ENCODE measurements at places on chromosomes 4 and X.

- DNase-seq = no peak
Observed at GRCh38 chr4:126526335-126526734, 1106.4 kb upstream of the INTU start.

DNA sequence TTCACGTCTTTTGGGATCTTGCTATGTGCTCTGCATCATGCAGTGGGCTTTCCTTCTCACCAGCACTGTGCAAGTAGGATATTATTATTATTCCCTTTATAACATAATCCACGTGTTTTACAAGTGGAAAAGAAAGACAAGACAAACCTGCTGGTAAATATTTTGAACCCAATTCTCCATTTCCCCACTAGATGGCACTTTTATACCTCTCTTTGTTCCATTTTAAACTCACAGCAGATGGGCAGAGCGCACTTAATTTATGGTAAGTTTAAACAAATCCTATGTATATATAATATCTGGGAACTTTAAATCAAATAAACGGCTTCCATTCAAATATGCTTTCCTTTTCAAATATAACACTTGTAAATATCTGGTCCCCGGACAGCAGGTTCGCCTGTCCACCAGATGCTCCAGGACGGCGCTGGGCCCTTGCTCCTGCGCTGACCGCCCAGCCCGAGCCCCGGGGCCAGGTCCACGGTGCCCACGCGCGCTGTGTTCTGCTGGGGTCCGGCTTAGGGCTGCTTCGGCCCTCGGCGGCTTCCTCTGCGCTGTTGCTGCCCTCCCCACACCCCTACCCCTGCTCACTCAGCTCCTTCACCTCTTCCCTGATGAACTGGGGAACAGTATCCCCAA is 31.1 kb downstream of the F11 start:
- DNase-seq = no peak

DNA sequence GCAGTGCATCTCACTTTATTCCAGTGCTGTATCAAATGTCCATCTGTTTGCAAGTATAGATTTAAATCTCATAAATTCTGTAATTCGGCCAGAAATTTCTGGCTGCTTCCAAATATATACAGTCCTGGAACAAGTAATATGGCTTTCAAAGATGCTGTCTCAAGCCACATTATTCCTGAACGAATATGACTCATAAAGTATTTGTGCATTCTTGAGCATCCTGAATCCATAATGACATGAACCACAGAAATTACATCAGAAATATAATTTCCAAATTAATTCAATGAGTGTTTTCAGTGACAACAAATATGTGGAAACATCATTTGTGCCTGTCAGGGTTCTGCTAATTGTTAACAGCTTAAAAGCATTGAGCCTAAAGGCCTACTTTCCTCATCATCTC is 140.9 kb upstream of the HPGD start:
- DNase-seq = no peak

DNA sequence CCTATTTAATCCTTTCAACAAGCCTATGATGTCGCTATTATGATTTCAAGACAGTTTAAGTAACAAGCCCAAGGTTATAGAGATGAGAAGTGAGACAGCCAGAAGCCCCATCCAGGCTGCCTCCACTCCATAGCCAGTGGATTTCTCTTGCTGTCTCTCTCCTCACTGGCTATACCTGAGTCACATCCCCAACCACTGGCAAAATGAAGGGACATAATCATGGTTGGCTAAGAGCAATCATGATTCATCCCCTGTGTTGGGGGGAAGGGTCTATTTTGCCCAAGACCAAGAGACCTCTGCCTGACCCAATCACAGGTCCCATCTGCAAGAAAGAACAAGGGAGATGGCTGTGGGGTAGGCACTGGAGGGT is 334.9 kb upstream of the GATB start:
- DNase-seq = no peak

- DNase-seq = no peak
Observed at GRCh38 chr4:156242390-156242789, 288.7 kb upstream of the CTSO start.

DNA sequence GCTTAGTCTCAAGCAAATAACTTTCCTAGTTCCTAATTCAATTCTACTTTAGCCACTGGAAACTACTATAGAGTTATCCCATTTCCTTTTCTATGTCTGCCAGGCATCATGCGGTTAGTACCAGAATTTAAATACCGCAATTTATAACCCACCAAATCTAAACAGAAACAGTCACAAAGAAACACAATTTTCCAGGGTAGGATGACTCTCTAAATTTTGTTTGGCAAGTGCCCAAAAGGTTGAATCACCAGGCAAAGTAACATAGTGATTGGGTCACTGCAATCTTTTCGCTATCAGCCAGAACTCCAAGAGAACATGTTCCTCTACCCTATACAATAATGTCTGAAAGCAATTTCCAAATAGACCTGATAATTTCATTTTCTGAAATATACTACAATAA is 240.2 kb upstream of the GRIA3 start:
- DNase-seq = no peak

- peak; percentile 3 for DNase-seq
Observed at GRCh38 chrX:102832661-102833060, 104.4 kb upstream of the RAB40AL start.

DNA sequence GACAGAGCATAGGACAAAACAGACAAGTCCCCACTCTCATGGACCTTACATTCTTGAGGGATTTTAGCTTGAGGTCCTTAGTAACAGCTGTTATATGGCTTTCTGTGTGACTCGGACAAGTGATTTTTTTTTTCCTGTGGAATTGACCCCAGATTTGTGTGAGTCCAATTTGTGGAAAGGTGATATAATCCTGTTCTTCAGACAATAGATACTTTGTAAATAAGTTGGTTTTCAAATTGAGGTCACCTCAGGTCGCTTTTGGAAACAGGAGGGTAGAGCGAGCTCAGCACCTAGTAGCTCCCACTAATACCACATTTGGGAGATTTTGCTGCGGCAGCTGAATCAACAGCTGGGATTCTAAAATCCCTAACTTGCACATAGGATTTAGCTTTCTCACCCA is 1008.8 kb downstream of the ADGRL3 start:
- no peak for DNase-seq

DNA sequence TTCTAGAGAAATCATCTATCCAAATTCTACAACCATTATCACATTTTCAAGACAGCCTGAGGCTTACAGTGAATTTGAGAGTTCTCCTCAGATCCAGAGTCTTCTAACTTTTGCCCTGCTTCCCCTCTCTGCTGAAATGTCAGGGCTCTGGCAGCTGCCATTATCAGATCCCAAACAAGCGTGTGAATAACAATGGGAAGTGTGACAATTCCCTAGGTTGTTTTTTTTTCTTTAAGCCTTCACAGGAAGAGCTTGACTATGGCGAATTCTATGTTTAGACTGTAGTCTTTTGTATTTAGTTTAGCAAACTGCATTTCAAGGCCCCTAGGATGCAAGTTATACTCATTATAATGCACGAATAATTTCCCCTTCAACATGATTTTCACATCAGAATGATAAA is 61.3 kb upstream of the KDR start:
- DNase-seq = no peak

DNA sequence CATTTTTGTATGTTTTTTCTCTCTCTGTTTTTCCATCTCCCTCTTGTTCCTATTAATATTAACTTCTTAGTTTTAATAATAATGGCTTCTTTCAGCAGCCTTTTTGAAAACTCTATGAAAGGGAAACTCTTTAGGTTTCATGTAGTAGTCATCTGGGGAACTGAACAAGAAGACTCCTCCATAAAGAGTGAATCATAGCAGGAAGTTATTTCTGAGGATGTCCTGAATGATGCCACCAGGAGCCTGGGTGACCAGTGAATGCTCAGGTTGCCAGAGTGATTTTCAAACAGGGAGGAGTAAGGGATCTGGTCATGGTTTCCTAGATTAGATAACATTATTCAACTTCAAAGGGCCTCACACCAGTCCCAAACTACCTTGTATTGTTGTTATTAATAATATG is 212.8 kb upstream of the PDE5A start:
- no peak for DNase-seq

- no peak for DNase-seq
Observed at GRCh38 chr4:2290974-2291704, 29.2 kb upstream of the MXD4 start.

DNA sequence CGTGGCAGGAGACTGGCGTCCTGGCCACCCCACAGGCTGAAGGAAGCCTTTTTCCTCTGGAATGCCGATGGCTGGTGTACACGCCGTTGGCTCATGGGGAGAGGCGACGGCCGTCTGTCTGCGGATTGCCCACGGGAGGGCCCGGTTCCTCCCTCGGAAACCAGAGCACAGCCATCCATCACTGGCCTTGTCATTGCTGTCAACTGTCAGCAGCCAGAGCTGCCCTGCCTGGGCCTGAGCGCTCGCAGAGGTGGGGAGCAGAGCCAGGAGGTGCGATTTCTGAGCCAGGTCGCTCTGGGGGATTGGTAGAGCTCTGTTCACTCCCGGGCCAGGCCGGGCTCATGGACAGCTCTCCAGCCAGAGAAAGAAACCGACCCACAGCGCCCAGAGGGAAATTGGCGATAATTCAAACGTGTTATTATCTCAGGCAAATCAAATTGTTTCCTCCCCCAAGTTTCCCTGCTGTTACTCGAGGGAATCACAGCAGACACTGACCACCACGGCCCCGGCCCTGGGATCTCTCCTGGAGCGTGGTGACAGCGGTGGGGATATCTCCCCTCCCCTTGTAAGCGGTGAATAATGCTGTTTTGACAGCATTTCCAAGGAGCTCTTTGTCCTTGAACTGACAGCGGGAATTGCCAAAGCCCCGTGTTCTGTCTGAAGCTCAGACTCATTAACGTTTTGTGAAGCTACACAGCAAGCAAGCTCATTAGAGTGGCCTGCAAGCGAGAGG is 220.9 kb upstream of the PSAPL1 start:
- no peak for DNase-seq

- no peak for DNase-seq
Observed at GRCh38 chr4:7367864-7368277, 66.9 kb downstream of the PSAPL1 start.

DNA sequence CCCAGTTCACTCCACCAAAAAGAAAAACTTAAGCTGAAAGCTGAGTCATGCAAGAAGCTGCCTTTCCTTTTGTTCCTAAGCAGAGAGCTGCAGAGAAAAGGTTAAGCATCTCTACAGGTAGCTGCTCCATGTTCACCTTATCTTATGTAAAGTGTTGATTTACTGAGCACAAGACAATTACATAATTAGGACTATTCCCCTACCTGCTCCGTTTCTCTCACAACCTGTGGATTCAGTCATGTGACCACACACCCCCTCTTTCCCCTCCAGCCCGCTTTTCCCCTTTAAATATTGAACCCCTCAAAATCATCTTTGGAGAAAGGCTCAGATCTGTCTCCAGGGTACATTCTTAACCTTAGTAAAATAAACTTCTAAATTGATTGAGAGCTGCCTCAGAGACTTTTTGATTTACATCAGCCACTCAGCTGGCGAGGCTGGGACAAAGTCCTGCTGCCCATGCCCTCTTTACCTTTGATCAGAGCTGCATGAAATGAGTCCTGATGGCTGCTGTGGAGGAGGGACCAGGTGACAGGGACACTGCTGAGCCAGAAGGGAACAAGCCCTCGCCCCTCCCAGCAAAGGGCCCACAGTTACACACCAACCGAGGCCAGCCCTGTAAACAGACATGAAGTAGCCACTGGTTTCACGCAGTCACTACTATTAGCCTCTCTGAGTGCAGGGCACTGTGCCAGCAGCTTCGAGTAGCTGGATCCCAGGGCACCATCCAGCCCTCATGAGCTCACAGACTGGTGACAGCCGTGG is 53.9 kb upstream of the C4orf50 start:
- no peak for DNase-seq

GRCh38 chrX:14039344-14039743 is 9.7 kb upstream of the GEMIN8 start:
- peak; percentile 28 for DNase-seq

- DNase-seq = no peak
Observed at GRCh38 chr4:26803211-26803861, 57.3 kb upstream of the STIM2 start.

GRCh38 chr4:143344041-143344440 is 7.4 kb downstream of the GAB1 start:
- DNase-seq = no peak

DNA sequence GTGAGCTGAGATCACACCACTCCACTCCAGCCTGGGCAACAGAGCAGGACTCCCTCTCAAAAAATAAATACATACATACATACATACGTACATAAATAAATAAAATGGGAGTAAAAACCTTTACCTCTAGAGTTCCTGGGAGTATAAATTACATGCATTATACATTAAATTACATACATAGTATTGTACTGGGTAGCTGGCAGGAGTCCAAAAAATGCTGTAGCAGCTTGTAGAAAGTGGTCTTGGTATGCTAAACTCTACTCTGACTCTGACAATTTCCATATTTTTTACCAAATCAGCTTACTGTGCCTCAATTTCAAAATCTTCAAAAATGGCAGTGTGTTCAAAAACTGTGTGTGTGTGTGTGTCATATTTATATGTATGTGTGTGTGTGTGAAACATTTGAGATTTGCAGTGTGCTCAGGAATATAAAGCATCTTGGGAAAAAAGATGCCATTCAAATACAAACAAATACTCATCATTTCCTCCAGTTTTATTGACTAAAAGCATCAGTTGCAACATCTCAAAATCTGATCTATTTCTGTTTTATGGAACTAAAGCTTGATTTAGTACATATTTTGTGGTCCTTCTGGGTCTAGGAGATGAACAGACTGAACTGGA is 171.7 kb downstream of the SHROOM3 start:
- no peak for DNase-seq

DNA sequence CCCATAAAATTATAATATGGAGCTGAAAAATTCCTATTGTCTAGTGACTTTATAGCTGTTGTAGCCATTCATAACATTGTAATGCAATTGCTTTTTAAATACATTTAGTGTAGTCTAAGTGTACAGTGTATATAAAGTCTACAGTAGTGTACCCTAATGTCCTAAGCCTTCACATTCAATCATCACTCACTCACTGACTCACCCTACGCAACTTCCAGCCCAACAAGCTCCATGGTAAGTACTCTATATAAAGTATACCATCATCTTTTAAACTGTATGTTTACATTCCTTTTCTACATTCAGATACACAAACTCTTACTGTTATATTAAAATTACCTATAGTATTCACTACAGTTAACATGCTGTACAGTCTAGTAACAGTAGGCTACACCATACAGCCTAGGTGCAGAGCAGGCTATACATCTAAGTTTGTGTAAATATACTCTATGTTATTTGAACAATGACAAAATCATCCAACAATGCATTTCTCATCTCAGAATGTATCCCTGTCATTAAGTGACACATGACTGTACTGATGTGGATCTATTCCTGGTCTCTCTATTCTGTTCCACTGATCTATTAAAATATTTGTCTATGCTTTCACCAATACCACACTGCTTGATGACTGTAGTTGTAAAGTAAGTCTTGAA is 33.7 kb downstream of the CLOCK start:
- DNase-seq = no peak

DNA sequence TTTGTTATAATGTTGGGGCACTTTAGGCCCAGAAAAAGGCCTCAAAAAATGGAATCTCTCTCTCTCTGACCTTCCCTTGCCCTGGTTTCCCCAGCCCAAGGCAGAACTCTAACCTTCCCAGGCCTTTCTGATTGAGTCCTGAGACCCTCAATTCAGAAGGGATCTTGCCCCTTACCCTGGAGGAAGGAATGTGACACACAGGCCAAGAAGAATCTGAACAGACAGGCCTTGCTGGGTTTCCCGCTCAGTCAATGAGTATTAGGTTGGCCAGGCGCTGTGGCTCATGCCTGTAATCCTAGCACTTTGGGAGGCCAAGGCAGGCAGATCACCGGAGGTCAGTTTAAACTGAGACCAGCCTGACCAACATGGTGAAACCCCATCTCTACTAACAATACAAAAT is 27.6 kb downstream of the ELOVL6 start:
- no peak for DNase-seq

- no peak for DNase-seq
Observed at GRCh38 chr4:138567696-138568095, 325.5 kb upstream of the SLC7A11 start.
